ENCODE measurements at places on chromosomes 4 and X.

- DNase-seq = no peak
These were observed 17.7 kb downstream of the PPP3CA start for GRCh38 chr4:101329592-101329991.

- no peak for DNase-seq
These were observed 611.6 kb upstream of the GRIA3 start for GRCh38 chrX:122572461-122572860.

- no peak for DNase-seq
These were observed 14.5 kb downstream of the ZNF275 start for GRCh38 chrX:153348421-153348820.

GRCh38 chr4:2060611-2061185 lies 1.6 kb downstream of the NAT8L start:
- DNase-seq = no peak
